Epithelial cell of proximal tubule (primary cell): ENCODE measurements at places on chromosomes 16 and 17. TPM values are rescaled to one million over a fixed set of nuclear protein-coding genes. Genes with fewer than 3 reads are reported as not detected.

The KRT33B gene
- total RNA-seq: 0.29 TPM in 2 replicates

The ARHGAP44 gene
- 1.9 and 5.8 TPM in 2 replicates for total RNA-seq

The MAPT gene
- total RNA-seq: 0.06 and 0.07 TPM in 2 replicates

The TERB1 gene
- total RNA-seq: not detected in 2 replicates

The KRTAP9-9 gene
- not detected in 2 replicates for total RNA-seq

The PLD6 gene
- total RNA-seq: 0.92 and 3.3 TPM in 2 replicates

The RGS9 gene
- 5.2 and 6.9 TPM in 2 replicates for total RNA-seq

The TEKT5 gene
- not detected in 2 replicates for total RNA-seq

The ABCC3 gene
- total RNA-seq: 6.3 and 6.6 TPM in 2 replicates

The FOXN1 gene
- total RNA-seq: not detected in 2 replicates

The CACNG5 gene
- total RNA-seq: not detected in 2 replicates

The NLRC3 gene
- under 0.01 TPM in 1 of 2 replicates, not detected in the other for total RNA-seq
